ENCODE measurements at places on chromosomes 2 and 18.

DNA sequence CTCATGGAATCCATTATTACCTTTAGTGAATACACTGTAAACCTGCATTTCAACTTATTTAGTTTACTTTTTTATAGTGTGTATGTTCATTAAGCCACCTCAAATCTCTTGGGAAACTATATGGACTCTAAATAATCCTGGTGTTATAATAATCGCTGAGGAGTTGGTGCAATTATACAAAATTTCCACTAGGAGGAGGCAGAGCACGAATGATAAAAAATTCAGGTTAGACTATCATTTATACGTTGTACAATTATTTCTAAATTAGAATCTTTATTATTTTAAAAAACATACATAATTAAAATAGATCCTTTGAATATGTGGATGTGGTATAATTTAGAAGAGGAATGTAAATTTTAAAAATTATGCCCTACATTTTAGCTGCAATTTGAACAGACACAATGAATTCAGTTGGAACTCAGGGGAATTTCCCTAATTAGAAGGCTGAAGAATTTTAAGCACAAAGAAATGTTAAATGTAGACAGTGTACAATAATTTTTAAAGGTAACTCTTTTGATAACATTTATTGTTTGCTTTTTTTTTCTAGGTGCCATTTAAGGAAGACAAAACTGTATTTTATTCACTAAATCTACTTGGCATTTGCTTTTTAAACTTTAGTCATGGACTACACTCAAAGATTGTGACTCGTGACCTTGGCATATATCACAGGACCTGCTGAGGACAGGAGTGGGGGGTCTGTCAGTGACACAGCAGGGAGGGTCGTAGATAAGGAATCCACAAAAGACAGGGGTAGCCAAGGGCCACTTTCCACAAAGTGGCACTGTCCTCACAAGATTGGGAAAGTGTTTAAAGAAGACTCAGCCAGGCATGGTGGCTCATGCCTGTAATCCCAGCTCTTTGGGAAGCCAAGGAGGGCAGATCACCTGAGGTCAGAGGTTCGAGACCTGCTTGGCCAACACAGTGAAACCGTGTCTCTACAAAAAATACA, 45.5 kb downstream of the RAB12 start:
- DNase-seq = peak; percentile 39

- DNase-seq = no peak
These were observed 87.2 kb downstream of the ESCO1 start for GRCh38 chr18:21513292-21513691.

DNA sequence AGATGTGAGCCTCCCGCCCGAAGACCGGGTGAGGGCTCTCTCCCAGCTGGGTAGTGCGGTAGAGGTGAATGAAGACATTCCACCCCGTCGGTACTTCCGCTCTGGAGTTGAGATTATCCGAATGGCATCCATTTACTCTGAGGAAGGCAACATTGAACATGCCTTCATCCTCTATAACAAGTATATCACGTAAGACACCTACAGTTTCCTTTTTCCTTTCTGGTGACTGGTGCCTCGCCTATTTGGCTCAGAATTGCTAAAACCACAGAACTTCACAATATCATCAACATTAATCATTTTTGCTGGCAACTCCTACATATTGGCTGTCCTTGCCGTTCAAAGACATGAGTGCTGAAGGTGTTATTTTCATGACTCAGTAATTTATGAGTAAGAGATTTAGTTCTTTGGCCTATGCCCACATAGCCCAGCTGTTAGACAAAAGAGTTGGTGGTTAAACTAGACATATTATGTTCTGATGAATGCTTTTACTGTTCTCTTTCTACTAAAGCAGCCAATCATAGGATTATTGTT, 2.2 kb downstream of the STAMBP start:
- peak; percentile 92 for DNase-seq

- no peak for DNase-seq
These were observed 69.8 kb upstream of the STK17B start for GRCh38 chr2:196241175-196241574.

- peak; percentile 55 for DNase-seq
These were observed at the start of gene ZNF804A for GRCh38 chr2:184598316-184599053. Gene ZNF804A, plus strand, starts transcription at chr2:184598529. Its CDS starts 431 bp downstream, at chr2:184598960.

GRCh38 chr2:119407430-119408220, 24.0 kb upstream of the TMEM37 start:
- DNase-seq = peak; percentile 66

DNA sequence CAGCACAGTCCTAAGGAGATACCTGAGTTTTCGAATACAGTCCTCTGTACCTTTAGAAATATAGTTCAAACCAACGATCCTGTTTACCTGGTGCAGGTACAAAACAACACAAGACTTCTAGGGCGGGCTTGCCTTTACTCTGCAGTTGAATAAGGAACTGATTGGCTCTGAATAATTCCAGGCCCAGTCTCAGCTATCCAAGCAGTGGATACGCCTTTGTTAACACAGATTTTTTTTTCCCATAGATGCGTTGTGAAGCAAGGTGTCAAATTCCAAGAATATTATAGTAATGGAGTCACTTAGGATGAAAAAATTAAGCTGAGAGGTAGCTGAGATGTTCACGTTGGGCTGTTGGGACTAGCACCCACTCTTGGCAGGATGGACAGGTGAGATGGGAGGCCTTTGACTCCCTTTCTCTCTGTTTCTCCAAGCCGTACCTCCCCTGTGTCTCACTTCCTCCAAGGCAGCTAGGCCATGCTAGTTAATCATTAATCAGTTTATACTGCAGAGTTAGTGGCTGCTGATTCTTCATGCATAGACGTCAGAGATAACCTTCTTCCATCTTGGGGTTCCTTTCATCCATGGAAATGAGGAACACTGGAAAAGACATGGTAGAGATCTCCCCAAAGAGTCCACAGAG, 380.8 kb upstream of the ACVR2A start:
- peak; percentile 57 for DNase-seq

DNA sequence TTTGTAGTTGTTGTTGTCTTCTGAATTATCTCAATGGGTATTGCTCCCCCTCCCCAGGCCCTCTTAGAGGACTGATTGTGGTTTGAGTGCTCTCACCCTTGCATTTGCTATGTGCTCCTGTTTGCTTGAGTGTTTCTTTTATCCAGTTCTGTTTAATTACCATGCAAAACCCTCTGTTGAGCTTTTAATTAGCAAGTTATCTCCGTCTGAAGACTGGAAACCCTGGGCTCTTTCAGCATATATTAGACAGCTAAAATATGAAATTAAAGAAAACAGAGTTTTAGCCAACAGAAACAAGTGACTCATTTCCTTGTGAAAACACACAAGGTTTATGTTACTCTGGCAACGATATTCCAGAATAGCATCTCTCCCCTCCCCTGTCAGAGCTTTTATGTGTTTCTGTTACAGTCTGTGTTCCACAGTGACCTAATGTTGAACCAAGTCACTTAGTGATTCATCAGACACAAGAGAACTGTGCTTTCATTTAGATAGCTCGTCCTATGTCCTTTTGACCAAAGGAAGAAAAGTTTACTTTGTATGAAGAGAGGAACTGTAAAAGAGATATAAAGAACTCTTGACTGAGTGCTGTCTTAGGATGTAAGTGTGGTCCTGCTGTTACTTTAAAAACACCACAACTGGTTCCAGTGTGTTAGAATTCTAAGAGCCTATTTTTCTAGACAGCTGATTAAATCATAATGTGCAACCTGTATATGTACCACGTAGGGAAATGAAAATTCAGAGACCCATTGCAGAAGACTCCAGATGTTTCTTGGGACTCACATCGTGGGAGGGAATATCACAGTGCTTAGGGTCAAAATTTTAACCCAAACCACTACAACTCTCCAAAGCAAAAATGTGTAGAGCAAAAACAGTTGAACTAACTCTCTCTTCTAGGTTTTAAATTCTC, 172.8 kb upstream of the RBMS1 start:
- DNase-seq = peak; percentile 81

DNA sequence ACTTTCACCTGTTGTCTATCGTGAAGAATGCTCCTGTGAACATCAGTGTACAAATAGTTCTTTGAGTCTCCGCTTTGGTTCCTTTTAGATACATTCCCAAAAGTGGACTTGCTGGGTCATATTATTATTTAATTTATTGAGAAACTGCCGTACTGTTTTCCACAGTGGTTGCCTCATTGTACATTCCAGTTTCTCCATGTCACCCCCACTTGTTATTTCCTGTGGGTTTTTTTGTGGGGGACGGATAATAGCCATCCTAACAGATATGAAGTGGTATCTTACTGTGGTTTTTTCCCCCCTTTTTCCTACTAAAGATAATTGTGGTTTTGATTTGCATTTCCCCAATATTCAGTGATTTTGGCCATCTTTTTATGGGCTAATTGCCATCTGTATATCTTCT, 53.8 kb downstream of the SMCHD1 start:
- DNase-seq = no peak

DNA sequence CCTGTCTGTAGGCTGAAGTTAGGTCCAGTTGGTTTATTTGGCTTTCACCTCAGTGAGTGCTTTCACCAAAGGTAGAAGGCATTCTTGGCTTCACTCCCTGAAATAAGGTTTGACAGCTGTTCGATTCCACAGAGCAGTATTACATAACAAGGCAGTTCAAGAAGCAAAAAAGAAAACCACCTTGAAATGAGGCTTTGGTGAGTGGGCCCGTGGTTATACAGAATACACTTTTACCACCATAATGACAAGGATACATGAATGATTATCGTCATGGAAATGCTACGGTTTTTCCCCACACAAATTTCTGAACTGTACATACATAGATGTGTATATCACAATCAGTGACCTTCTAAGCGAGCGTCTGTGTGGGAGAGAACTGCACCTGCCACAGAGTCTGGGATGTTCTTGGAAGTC, 80.0 kb upstream of the CHRNA1 start:
- no peak for DNase-seq

GRCh38 chr18:74947875-74948274, 261.1 kb downstream of the PTGR3 start:
- no peak for DNase-seq

DNA sequence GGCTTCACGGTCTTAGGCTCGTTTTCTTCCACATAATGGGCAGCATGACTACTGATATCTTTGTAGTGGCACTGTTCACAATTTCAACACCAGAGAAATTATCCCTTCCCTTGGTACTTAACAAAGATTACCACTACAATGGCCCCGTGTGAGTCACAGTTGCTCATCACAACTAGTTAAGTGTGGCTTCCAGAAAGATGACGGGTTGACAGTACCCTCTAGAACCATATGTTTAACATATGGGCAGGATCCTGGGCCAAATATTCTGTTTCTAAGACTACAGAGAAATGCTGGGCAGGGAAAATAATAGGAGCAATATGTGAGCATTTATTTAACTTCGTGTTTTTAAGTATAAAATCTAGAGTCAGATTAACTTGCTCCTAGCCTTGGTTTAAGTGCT, 780.1 kb upstream of the LINC00305 start:
- no peak for DNase-seq

DNA sequence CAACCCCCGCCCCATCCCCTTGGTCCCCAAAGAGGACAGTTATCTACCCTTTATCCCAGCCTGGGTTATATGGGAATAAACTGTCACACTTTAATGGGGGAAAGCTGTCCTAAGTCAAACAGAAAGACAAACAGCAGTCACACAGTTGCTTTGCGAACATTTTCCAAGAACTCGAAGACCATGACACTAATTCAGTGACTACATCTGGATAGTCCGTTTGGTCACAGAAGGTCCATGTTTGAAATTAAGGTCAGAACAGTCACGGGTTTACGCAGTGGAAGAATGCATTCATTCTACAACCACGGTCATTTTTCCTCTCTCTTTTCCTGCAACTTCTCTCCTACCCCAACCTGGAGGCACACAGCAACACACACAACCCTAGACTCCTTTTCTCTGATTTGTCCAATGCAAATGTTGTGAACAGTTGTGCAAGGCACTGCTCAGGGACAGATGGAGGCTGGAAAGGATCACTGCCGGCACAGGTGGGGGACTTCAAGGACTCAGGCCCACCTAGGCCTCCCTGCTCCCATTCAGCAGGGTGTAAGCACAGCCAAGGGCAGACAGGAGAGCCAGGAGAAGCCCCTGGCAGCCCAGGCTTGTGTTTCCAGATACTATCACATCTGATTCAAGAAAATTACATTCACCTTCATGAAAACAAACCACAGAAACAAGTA, 39.9 kb downstream of the ZNF516 start:
- no peak for DNase-seq

DNA sequence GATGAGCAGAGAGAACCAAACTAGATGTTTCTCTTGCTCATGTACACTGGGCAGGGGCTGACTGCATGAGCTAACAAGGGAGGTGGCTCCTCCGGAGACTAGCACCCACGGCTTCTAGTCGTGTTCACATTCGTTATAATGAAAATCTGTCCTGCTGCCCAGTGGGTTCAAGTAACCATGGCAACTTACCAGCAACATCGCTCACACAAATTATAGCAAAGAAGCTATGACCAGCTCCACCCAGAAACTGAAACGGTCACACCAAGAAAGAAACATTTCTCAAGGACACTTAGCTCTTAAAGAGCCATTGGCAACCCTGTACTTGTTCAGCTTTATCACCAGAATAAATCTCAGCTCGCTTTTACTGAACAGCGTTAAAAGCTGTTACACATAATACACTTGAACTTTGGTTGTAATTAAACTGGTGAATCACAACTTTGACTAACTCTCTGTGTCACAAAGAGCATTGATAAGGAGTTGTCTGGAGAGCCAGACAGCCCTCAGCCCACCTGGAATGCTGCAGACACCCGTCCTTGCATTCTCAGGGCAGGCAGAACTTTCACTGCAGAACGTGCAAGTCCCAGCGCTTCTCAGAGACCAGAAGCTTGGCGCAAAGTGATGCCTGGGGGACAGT, 141.2 kb downstream of the PID1 start:
- DNase-seq = no peak

DNA sequence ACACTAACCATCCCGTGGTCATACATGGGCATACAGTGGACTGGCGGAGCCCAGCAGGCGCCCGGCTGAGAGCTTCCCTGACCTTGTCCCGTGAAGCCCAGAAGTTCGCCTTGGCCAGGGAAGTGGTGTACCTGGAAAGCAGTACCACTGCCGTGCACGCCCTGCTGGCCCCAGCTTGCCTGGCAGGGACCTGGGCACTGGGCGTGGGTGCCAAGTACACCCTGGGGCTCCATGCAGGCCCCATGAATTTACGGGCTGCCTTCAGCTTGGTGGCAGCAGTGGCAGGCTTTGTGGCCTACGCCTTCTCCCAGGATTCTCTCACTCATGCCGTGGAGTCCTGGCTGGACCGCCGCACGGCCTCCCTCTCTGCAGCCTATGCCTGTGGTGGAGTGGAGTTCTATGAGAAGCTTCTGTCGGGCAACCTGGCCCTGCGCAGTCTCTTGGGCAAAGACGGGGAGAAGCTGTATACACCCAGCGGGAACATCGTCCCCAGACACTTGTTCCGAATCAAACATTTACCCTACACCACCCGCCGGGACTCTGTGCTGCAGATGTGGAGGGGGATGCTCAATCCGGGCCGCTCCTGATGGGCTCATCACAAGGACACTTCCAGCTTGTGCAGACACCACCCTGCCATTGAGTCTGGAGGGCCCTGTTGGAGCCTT, 2.3 kb downstream of the TMEM177 start:
- no peak for DNase-seq

GRCh38 chr18:9354256-9354655, 19.7 kb downstream of the TWSG1 start:
- no peak for DNase-seq

GRCh38 chr2:235418918-235419317, 74.9 kb upstream of the AGAP1 start:
- DNase-seq = no peak

GRCh38 chr2:121489284-121489683, 41.4 kb upstream of the RNU4ATAC start:
- DNase-seq = no peak

- DNase-seq = no peak
These were observed 54.9 kb upstream of the ITPRID2 start for GRCh38 chr2:181836583-181836982.

GRCh38 chr18:61334491-61334850, 1.2 kb downstream of the CDH20 start:
- no peak for DNase-seq

GRCh38 chr2:214649440-214650205, 159.9 kb downstream of the BARD1 start:
- no peak for DNase-seq
